ENCODE measurements at places on chromosomes 1 and 21.

DNA sequence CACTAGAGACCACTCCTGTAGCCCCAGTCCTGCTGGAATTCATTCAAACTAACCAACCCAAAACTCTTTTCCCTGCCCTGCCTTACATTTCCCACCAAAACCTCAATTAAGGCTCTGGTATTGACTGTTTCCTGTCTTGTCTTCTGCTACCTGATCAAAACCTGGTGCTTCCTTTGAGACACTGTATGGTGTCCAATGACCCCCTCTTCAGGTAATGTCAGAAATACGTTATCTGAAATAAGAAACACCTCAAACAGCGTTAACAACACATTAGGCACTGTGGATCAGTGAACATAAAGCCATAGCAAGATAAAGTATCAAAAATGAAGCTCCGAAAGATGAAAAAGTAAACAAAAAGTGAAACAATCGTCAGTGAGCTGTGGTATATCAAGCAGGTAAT is 343.2 kb upstream of the ZP4 start:
- no peak for DNase-seq

DNA sequence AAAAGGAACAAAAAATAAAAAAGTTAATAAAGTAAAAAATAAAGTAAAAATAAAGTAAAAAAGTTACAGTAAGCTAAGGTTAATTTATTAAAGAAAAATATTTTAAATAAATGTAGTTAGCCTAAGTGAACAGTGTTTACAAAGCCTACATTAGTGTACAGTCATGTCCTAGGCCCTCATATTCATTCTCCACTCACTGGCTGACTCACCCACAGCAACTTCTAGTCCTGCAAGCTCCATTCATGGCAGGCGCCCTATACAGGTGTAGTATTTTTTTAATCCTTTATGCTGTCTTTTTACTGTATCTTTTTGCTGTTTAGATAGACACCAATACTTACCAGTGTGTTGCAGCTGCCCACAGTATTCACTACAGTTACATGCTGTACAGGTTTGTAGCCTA is 12.4 kb downstream of the ADAR start:
- DNase-seq: no peak

GRCh38 chr1:209611771-209612570 is 28.5 kb downstream of the CAMK1G start:
- no peak for DNase-seq

- DNase-seq: no peak
Observed at GRCh38 chr1:154831462-154831861, 38.6 kb downstream of the KCNN3 start.

GRCh38 chr1:187013582-187014200 is 184.9 kb downstream of the PLA2G4A start:
- no peak for DNase-seq

DNA sequence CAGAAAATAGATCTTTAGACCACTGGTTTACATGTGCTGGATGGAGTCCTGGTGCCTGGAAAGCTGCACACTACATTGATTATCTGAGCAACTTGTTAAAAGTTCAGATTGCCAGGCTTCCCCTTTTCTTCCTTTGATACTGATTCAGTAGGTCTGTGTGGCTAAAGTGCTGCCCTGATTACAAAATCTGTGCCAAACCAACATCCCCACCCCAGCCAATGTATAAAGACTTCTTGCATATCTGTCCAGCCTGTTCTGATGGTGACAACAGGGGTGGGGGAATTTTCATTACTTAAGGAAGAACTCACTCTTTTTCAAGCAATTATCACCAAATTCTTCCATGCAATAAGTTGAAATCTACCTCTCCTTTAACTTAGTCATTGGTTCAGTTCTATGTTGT is 135.5 kb downstream of the TNFSF18 start:
- DNase-seq: no peak

DNA sequence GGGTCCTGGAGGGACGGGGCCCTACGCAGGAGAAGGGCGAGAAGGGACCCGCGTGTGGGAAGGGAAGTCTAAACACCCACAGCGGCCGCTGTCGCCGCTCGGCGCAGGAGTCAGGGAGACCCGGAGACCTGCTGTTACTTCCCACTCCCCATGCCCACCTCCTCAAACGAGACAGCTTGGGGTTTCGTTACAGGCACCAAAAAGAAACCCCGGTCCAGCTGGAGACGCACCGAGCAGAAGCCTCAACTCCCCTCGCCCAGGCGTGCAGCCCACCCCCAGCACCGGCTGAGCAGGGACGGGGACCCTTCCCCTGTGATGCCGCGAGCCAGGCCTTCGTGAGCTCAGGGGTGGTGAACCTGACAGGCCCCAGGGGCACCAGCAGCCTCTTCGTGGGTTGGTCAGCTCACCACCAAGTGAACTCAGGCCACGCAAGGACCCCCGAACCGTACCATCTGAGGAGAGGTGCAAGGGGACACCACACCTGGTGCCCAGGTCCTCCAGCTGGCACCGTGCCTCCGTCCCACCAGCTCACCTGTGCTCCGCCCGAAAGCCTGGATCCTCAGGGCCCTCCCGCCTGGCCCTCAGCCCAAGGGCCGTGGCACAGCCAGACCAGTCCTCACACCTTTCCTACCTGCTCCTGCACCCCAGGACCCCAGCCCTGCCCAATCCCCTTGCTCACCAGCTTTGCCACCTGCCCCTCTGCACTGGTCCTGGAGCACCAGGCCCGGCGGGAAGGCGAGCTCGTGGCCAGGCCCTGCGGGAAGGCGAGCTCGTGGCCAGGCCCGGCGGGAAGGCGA is 5.0 kb downstream of the SDF4 start:
- no peak for DNase-seq

DNA sequence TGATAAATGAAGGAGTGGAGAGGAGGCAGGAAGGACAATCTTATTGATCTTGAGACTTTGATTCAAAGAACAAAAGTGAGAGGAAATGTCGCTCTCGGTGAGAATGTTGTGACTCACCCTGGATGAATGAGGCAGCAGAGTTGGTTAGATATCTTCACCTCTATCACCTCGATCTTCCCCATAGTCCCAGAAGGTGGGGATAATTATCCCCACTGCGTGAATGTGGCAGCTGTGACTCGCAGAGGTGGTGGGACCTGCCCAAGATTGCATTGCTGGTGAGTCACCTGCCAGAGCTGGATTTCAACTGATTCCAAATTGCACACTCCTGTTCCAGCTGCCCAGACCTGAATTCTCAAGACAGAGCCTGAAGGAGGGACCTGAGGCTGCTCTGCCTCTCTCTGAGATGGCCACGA is 105.0 kb downstream of the MATN1 start:
- no peak for DNase-seq

DNA sequence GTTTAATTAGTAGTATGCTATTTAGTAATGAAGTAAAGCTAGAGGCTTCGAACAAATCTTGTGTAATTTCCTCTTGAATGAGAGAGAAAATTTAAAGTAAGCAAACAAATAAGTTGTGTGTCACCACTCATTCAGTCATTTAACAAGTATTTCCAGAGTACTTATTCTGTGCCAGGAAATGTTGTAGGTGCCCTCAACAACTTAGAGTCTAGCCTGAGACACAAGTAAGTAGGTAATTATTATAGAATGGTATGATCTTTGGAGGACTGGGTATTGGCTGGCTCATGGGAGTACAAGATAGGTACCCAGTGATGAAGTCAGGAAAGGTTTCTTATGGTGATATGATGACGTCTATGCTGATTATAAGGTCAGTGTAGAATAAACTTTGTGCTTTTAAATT is 17.4 kb upstream of the METTL18 start:
- no peak for DNase-seq

DNA sequence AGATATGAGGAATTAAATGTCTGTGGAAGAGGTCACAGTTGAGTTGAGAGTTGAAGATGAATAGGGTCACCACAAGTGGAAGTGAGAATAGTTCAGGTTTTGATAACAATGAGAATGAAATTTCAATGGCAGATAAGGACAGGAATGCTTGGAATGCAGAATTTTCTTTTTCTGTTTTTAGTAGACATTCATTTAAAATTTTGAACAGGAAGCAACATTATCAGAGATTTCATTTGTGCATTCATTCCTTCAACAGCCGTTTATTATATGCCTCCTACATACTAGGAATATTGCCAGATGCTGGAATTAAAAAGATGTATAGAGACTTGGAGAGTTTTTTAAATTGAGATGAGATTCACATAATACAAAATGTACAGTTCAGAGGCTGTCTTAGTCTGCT is 126.8 kb downstream of the ITSN1 start:
- DNase-seq: no peak

- no peak for DNase-seq
Observed at GRCh38 chr1:91735266-91735845, 150.6 kb downstream of the TGFBR3 start.

DNA sequence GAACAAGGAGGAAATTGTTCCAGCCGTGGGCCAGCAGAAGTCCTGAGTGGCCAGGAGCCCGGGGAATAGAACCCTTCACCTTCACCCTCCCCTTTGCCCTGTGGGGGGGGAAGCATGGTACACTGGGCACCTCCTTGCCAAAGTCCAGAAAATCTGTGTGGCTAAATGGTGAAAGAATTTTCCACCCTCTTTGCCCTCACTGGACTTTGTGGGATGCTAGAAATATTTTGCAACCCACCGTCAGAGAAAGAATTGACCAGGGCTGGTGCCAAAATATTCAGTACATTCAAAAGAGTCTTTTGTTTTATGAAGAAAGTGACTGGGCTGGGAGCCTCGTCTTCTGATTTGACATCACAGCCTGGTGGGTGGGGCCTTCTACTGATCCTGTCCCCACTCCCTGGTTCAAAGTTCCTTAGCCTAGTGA is 14.6 kb downstream of the NFASC start:
- no peak for DNase-seq

DNA sequence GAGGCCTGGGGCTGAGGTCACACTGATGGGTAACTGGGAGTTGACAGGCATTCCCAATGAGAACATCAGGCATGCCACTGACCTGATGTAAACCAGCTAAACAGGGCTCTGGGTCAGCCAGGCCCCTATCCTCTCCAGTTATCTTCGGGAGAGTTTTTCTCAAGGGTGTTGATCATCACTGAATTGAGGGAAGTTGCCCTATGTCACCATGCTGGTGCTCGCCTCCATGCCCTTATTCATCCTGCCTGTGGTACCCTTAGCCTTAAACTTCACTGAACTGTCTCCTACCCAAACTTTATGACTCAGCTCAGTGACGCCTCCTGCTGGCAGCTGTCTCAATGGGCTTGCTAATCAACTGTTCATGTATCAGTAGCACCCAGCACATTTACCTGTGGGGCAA is 80.7 kb upstream of the TNR start:
- no peak for DNase-seq

DNA sequence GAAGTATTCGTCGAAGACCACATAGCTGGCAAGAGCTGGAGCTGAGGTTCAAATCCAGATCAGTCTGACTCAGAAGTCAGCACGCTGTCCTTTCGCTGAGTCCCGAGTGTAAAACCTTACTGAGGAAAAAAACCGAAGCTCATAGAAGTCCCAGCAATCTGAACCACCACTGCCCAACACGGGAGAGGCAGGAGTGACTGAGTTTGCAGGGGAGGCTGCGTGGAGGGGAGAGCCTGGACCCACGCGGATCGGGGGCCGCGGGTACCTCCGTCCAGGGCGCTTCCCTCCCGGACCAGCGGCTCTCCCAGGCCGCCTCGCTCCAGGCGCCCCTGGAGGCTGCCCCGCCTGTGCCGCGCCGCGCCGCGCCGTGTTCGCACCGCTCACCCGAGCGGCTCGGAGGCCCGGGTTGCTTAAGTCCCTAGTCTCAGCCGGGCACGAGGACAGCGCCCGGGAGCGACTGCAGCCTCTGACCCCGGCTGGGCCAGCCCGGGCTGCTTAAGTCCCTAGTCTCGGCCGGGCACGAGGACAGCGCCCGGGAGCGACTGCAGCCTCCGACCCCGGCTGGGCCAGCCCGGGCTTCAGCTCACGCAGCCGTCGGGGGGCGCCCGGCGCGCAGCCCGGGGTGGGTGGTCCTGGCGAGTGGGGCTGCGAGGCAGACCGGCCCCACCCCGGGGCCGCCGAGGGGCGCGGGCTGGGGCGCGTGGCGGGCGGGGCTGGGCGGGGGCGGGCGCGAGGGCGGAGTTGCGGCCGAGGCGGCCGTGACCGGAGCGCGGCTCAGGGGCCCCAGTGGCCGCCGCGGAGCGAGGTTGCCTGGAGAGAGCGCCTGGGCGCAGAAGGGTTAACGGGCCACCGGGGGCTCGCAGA is at the start of gene ADAMTSL4:
TSS of gene ADAMTSL4 (plus strand) at position 777 of the 864 bp plus-strand sequence. CDS start 2,881 bp downstream, outside the sequence.
- no peak for DNase-seq

DNA sequence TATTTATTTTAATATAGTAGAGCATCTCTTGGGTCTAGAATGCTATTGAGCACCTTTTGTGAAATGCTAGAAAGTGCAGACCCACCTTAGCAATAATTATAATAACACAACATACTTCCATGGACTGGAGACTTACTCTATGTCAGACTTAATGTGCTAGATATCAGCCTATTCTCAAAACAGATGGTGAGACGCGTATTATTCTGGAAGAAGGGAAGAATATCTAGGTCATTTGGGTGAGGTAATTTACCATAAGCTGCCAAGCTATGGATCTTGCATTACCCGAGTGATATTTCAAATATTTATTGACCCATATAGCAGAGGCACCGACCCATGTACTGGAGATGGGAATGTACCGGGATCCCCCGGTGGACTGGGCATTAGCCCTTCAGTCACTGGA is 20.6 kb upstream of the IFNLR1 start:
- no peak for DNase-seq

DNA sequence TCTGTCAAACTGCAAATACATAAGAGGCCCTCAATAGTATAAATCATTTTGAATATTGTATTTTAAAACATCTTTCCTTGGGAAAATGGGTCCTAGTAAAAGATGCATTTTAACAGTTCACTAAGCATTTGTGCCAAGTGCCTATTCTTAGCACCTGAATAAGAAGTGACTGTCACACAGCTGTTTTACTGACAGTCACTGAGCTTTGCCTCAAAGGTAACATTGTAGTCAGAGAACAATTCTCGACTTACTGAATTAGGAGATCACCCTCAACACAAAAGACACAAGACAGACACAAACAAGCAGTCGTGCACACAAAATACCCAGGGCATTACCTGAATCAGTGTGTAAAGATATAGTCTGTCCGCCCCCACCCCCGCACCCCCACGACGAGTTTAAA is 408 bp downstream of the ESRRG start:
- no peak for DNase-seq

- no peak for DNase-seq
Observed at GRCh38 chr1:45945426-45945825, 142.0 kb downstream of the MAST2 start.

DNA sequence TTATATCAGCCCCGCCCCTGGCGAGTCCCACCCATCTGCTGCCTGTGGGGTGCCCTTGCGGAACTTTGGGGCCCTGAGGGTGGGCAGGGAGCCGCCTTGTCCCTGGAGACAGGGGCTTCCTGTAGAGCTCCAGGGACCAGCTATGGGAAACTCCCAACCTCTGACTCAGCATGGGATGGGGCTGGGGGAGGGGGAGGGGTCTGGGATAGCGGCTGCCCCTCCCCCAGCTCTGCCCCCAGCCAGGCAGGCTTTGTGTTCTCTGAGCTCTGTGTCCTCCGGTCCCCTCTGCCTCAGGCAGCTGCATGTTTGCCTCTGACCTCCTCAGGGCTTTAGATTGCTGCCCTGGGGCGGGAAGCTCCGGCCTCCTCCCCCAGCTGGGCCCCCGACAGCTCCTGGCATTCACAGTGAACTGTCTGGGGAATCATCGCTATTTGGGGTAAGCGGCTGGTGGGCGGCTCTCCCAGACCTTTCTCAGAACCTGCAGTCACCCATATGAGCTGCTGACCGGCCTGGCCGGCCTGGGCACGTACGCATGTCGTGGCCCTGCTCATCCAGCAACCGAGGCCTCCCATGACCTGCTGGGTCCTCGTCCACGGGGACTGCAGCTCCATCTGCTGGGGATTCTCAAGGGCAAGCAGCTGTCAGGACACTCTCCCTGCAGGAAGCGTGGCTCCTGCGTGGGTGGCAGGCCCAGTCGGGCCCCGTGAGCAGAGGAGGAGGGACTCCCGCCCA is 17.1 kb downstream of the ARHGEF16 start:
- no peak for DNase-seq
